Stimulated activated CD4-positive, alpha-beta T cell treated with anti-CD3 and anti-CD28 coated beads, Interleukin-2, amount 100 ng/mL, for 48 hours (primary cell): ENCODE measurements at places on chromosomes 7 and 10.

- no peak for DNase-seq
These were observed 30.6 kb downstream of the MYL10 start for GRCh38 chr7:101598422-101598985.

- DNase-seq: no peak
These were observed 23.2 kb upstream of the NPFFR1 start for GRCh38 chr10:70306886-70307520.

- no peak for DNase-seq
These were observed 87.3 kb upstream of the TES start for GRCh38 chr7:116122972-116123595.

DNA sequence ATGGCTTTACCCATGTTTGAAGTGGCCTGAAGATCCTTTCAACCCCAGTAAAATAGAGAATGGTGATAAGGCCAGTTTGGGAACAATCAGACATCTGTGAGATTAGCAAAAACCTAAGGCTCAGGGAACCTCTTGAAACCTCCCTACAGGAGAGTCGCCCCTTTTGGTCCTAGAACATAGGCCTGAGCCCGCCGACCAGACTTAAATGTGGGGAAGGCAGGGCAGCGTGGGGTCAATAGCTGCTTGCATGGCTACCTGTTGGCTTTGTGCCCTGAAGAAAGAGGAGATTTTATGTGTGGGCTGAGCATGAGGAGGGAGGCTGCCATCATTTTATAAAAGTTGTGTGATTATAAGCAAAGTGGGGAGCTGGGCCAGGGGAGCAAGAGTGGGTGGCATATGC lies 97.6 kb upstream of the TBX20 start:
- no peak for DNase-seq
